AG10803 (cell line): ENCODE measurements at places on chromosomes 1 and 21.

DNA sequence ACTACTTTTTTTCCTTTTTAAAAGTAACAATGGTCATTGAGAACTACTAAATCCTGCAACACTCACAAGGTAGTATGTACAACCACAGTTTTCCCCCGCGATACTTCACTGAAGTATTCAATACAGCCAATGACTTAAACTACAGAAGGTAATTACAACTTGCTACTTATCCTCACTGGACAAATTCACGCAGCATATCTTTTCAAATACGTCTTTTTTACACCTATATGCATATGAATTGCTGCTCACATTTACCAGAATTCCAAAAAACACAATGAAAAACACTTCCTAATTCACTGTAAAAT is 12.4 kb downstream of the NRIP1 start:
- DNase-seq: no peak

DNA sequence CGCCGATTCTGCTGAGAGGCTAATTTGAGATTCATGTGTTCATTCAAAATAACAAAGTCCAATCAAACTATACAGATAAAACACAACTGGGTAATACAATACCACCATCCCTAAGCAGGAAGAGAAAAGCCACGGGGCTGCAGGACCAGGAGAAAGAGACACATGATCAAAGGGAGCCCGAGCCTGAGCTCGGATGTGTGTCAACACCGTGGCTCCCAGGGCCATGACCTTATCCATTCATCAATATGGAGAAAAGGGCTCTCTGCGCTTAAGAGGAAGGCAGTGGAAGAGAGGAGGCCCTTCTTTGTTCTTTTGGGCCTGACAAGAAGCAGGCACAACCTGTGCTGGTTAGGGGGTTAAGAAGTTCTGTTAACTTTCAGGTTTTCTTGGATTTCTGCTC is 56.7 kb downstream of the HUNK start:
- DNase-seq: no peak

GRCh38 chr1:168683871-168684270 is 45.1 kb downstream of the DPT start:
- DNase-seq: no peak

GRCh38 chr1:64320470-64320869 is 117.0 kb downstream of the UBE2U start:
- peak; percentile 92 for DNase-seq
